ENCODE measurements at places on chromosomes 11 and 22.

DNA sequence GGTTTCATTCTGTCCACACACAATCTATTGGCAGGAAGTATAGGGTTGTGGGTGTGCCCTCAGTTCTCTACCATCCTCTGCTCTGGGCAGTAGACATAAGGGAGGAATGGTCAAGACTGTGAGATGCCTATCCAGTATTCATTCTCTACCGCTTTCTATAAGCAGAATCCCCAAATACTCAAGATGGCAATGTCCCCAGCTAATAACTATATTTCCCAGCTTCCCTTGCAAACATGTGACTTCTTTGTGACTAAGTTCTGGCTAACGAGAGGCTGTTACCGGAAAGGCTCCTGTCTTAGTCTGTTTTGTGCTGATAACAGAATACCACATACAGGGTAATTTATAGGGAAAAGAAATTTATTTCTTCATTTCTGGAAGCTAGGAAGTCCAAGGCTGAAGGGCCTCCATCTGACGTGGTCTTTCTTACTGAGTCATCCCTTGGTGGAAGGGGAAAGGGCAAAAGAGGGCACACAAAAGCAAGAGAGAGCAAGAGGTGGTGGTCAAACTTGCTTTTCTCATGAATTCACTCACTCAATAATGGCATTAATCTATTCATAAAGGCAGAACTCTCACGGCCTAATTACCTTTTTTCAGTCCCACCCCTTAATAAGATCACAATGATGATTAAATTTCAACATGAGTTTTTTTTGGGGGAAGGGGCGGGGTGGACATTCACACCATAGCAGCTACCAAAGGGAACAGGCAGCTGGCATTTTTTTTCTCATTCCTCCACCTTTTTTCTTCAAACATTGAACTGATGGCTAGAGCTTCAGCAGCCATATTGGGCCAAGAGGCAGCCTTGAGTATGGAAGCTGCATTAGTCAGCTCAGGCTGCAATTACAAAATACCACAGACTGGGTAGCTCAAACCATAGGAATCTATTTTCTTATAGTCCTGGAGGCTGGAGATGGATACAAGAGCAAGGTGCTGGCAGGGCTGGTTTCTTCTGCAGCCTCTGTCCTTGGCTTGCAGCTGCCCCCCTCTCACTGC lies 109.7 kb upstream of the OR9Q1 start:
- H3K4me3 ChIP-seq, result no peak overlapping the region
- DNase-seq, result no peak
- H3K27ac ChIP-seq, result no peak overlapping the region
- no peaks in the 10 kb centered on the region for H3K4me1 ChIP-seq
- no peaks in the 10 kb centered on the region for H3K36me3 ChIP-seq

DNA sequence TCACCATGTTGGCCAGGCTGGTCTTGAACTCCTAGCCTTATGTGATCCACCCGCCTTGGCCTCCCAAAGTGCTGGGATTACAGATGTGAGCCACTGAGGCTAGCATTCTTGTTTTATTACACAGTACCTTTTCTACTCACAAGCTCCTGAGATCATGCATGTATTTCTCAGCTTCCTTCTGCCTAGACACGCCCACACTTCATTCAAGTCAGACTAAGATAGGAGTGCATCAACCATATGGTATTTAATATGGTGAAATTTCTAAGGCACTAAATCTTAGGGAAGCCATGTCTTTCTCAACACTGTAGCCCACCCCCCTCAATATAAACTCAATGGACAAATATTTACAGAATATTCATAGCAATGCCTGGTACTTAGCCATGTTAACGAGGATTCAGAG lies 62.1 kb downstream of the SLC25A17 start:
- no peak overlapping the region for H3K27ac ChIP-seq
- H3K36me3 ChIP-seq, result no peaks in the 10 kb centered on the region
- DNase-seq, result no peak
- no peaks in the 10 kb centered on the region for H3K27me3 ChIP-seq

- DNase-seq, result no peak
- no peaks in the 10 kb centered on the region for H3K27me3 ChIP-seq
- H3K4me1 ChIP-seq, result no peaks in the 10 kb centered on the region
- H3K36me3 ChIP-seq, result no peaks in the 10 kb centered on the region
- no peak overlapping the region for H3K27ac ChIP-seq
Observed at GRCh38 chr11:82815406-82815805, 81.7 kb upstream of the FAM181B start.

DNA sequence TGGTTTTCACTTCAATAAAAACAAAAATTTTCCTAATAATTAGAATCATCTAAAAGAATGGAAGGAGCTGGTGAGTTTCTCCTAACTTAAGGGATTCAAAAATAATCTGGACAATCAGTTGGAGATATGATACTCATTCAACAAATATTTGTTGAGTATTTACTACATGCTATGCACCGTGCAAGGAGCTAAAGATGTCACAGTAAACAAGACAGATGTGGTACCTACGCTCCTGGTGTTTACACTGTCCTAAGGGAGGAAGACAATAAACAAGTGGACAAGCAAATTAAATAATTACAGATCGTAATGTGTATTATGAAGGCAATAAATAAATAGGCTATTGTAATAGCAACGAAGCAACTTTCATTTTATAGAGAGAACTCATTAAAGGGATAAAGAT lies 9.9 kb upstream of the SPON1 start:
- no peaks in the 10 kb centered on the region for H3K27me3 ChIP-seq
- no peak for DNase-seq

DNA sequence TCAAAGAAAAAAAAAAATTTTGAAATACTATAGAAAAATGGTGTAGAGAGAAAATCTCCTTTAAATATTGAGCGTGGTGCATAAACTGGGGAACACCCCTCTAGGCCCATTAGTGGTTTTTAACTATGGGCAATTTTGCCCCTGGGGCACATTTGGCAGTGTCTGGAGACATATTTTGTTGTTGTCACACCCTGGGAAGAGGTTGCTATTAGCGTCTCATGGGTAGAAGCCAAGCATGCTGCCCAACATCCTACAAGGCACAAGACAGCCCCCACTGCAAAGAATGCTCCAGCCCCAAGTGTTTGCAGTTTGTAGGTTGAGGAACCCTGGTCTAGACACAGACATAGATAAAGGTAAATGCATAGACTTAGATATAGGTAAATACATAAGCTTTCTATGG lies 92.6 kb downstream of the KIAA1671 start:
- H3K4me1 ChIP-seq, result no peaks in the 10 kb centered on the region
- DNase-seq, result no peak
- H3K27me3 ChIP-seq, result no peaks in the 10 kb centered on the region
- peaks cover 3% of the 10 kb centered on the region for H3K36me3 ChIP-seq
- H3K27ac ChIP-seq, result no peak overlapping the region
